ENCODE measurements at places on chromosomes 1 and 21.

DNA sequence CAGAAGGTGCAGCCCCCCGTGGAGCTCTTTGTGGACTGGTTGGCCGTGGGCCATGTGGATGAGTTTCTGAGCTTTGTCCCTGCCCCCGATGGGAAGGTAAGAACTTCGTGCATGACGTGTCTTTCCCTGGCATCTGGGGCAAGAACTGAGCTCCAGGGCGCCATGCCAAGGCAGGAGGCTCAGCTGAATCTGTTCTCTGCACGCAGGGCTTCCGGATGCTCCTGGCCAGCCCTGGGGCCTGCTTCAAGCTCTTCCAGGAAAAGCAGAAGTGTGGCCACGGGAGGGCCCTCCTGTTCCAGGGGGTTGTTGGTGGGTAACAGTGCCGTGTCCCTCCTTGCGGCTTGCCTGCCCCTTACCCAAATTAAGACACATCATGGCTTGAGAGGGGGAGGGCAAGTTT is 27.7 kb downstream of the PADI3 start:
- DNase-seq = peak; percentile 22

- DNase-seq = no peak
Observed at GRCh38 chr1:119015547-119015946, 27.4 kb upstream of the TBX15 start.

DNA sequence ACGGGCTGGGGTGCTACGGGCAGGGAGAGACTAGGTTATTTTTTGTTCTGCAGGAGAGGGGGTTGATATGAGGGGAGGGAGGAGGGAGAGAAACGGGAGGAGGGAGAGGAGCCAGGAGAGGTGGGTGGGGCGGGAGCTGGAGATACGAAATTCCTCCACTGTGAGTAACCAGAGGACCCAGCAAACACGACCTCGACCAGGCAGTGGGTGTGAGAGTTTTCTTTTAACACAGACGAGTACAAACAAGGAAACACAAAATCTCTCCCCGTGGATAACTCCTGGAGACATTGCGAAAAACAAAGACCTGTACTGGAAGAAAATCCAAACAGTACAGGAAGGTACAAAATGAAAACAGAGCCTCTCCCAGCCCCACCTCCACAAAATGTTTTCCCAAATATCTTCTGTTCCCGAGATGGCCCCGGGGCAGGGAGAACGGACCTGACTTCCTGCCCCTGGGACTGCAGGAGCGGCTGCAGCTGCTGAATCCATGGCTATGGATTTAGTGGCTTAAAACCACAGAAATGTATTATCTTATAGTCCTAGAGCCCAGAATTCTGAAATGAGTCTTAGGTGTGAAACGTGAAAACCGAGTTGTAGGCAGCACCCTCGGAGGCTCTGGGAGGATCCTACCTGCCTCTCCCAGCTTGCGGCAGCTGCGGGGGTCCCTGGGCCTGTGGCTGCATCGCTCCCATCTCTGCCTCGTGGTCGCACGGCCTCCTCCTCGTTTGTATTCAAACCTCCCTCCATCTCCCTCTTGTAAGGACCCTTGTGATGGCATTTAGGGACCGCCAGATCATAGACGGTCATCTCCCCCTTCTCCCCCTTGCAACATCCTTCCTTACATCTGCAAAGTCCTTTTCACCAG is 82.2 kb downstream of the RIPK4 start:
- DNase-seq = peak; percentile 57

- no peak for DNase-seq
Observed at GRCh38 chr1:95098196-95098595, 19.0 kb upstream of the TLCD4 start.

- DNase-seq = no peak
Observed at GRCh38 chr21:45164838-45165237, 90.5 kb downstream of the ADARB1 start.

DNA sequence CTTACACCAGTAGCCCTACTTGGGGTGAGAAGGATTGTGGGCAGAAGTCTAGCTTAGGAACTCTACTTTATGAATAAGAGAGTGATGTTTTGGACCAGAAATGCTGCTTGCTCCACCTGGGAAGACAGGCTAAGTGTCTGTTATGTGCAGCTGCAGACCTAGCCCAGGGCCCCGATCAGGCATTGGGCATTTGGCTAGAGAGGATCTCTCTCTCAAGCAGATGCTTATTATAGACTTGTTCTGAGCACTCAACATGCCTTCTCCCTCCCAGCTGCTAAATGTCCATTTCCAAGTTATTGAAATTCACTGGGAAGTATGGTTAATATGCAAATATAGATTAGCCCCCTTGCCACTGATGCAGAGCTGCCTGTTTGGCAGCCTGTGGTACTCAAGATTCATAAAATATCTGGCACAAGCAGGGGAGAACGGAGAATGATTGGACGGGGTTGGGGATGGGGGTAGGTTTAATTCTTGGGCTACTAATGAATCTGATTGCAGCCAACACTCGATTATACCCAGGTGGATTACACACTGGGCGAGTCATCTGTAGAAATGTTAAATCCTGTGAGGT is 115.9 kb downstream of the KCND3 start:
- DNase-seq = no peak

- DNase-seq = no peak
Observed at GRCh38 chr21:25031750-25032149, 575.5 kb downstream of the MRPL39 start.

GRCh38 chr1:85571181-85571759 is 9.3 kb upstream of the CCN1 start:
- peak; percentile 35 for DNase-seq

DNA sequence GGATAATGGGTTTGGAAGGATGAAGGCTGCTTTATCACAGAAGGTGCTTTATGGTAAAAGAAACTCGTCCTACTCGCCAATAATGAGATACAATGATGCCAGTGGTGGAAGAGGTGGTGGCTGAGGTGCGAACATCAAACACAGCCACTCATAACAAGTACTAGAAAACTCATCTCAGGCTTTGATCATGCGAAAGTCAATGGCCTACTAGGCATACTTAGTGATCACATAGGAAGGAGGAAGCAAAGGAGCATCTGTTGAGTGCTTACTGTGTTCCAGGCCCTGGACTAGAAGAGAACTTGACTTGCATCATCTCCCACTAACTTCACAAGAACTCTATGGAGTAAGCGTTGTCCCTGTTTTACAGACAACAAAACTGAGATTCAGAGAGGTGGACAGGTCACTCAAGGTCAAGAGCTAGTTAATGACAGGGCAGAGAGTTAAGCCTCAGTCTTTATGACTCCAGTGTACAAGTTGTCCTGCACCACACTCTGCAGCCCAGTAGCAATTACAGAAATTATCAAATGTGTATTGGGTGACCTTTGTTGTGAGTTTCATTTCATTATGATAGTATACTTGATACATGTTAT is 33.6 kb downstream of the RUNX1 start:
- DNase-seq = no peak

DNA sequence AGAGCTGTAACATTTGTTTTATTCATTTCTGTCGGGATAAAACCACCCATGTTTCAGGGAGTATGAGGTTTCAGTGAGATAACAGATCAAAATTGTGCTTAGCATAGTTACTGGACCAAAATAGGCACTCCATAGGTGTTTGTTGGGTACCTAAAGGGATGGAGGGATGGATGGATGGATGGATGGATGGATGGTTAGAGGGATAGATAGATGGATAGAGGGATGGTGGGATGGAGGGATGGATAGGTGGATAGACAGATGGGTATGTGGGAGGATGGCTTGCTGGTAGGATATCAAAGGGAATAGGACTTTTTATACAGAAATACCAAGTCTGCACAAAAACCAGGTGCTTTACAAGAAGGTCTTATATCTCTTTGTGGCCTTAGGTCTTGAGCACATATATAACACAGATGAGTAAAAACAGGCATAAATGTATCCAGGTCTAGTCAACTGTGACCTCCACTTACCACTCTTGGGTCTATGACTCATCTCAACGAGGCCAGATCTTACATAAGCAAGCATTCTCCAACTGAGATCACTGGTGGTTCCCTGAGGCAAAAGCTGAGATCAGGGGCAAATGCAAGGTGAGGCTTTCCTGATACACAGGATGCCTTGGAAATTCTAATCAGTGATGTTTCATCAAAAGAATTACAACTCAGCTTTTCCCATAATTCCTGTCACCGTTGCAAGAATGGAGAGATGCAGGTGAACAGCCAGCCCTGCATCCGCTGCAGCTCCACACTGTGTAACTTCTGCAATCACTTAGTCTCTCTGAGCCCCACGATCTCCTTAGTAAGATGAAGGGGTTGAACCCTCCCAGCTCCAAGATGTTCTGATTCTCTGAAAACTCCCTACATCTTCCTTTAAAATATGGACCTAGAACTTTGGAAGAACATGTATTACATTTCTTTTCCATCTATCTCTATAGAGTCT is 32.0 kb downstream of the PTAFR start:
- peak; percentile 17 for DNase-seq

DNA sequence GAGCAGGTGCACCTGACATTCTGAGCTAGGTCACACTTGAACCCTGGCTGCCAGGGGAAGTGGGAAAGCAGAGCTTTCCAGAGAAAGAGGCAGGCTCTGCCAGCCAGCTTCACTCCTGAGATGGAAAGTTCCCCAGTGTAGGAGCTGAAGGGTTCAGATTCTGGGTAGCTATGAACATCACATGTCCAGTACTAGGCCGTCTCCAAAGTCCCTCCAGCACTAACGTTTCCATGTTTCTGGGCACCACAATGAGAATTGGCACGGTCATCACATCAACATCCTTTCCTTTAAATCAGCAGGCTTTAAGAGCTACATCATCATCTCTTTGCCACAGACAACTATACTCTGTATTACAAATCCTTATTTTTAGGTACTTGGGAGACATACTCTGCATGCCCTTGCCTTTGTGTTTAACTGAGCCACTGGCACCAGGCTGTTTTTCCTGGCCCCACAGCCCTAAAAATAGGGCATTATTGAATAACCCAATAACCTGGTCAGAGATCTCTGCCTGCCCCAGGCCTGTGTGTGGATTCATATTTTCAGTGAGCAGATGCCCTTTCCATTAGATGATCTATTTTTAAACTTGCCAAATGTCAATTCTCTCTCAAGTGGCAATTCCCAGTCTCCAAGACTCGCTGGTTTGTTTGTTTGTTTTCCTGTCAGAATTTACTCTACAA is 35.4 kb upstream of the USP24 start:
- no peak for DNase-seq

DNA sequence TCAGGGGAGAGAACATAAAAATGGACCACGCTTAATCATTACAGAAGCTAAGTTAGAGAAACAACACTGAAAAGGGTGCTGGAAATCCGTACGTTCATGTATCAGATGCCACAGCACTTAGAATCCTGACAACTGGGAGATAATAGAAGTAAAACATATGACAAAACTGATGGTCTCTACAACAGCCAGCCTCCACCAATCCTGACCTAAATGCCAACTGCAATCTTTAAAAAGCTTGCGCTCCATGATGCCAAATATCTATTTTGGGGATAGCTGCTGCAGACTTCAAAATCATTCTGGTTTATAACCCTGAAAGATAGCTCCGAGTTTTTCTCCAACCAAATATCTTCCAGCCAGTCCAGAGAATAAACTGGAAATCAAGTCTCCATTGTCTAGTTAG is 178.3 kb downstream of the RERE start:
- no peak for DNase-seq

- no peak for DNase-seq
Observed at GRCh38 chr1:232985882-232986526, 35.6 kb downstream of the NTPCR start.

- no peak for DNase-seq
Observed at GRCh38 chr21:34086887-34087306, 13.5 kb downstream of the MRPS6 start.

- no peak for DNase-seq
Observed at GRCh38 chr1:31273619-31274018, 23.0 kb downstream of the SNRNP40 start.

DNA sequence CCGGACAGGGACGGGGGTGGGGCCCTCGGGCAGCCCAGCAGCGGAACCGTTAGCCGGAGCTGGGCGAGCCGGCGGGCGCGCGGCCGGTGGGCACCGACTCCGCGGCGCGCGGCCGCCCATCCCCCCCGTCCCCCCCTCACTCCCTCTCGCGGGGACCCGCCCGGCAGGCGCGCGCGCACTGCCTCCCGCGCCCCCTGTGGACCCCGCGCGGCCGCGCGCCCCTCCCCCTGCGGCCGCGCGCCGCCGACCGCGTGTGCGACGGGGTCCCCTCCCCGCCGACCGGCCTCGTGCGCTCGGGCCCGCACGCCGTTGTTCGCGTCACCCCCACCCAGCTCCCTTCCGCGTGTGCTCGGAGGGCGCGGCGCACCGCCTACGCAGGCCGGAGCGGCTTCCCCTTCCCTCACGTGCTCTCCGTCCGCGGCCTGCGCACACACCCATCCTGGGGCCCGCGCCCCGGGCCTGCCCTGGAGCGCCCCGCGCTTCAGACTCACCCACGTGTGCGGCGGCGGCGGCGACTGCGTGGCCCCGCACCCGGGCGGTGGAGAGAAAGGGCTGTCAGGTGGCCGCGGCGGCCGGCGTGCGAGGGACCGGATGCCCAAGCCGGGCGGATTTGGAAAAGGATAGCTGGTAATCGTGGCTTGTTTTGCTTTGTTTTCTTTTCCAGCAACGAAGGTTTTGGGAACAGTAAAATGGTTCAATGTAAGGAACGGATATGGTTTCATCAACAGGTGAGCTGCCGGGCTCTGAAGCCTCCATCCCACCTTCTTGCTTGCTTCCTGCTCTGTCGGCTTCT is 717 bp downstream of the YBX1 start:
- DNase-seq = peak; percentile 64

GRCh38 chr1:158117854-158118704 is 62.6 kb upstream of the CD1D start:
- DNase-seq = peak; percentile 58

- no peak for DNase-seq
Observed at GRCh38 chr21:16285605-16286126, 555.9 kb downstream of the USP25 start.

- DNase-seq = no peak
Observed at GRCh38 chr1:201360486-201360885, 17.0 kb downstream of the TNNT2 start.

DNA sequence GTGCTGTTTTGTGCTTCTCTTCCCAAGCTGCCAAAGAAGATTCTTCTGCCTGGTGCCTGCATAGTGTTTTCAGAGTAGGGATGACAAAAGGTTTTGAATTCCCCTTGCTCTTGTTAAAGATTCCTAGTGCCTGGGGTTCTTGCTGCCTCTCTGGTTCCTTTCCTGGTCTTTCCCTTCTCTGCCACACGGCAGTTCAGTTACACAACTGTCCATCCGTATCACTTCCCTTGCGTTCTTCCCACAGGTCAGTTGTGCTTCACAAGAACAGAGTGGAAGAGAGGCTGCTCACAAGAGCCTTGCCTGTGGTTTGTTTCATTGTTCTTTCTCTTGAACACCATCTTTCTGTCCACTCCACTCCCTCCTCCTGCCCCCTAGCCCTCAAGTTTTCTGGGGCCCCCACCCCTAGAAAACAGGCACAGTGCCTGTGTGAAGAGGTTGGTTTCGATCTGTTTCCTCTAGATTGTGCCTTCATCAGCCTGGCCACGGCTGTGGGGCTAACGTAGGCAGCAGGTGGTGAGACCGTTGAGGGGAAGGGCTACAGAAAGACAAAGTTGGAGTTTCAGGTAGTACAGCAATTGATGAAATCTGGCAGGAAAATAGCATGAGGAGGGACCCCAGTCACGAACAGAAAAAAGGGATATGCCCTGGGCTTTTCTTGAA is 5.8 kb downstream of the VASH2 start:
- no peak for DNase-seq
